HS-27A (cell line): ENCODE measurements at places on chromosomes 7 and 10.

- DNase-seq: no peak
Observed at GRCh38 chr10:72175149-72175548, 40.7 kb upstream of the ANAPC16 start.

DNA sequence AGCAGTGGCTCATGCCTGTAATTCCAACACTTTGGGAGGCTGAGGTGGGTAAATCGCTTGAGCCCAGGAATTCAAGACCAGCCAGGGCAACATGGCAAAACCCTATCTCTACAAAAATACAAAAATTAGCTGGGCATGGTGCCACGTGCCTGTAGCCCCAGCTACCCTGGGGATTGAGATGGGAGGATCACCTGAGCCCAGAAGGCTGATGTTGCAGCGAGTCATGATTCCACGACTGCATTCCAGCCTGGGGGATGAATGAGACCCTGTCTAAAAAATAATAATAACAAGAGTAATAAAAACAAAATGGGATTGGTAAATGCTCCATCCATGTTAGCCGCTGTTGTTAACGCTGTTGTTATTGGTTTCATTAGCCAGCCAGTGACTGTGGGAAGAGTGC lies 1.3 kb upstream of the HKDC1 start:
- DNase-seq: no peak

DNA sequence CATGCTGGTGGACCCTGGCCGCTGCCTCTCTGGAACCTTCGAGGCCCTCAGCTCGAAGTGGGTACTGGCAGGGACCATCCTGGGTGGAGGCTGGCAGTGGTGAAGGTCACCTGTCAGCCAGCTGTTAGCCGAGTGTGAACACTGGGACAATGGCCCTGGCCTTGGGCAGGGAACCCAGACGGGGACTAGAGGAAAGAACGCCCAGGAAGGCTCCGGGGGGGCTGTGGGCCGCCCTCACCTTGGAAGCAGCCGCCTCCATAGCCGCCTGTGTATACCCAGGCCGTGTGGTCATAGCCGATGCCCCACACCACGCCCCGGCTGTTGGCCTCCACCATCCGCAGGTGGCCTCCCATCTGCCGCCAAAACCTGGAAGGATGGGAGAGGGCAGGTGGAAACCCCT lies 17.6 kb downstream of the BHLHA15 start:
- no peak for DNase-seq

- no peak for DNase-seq
Observed at GRCh38 chr7:129069021-129069420, 14.1 kb upstream of the TNPO3 start.

DNA sequence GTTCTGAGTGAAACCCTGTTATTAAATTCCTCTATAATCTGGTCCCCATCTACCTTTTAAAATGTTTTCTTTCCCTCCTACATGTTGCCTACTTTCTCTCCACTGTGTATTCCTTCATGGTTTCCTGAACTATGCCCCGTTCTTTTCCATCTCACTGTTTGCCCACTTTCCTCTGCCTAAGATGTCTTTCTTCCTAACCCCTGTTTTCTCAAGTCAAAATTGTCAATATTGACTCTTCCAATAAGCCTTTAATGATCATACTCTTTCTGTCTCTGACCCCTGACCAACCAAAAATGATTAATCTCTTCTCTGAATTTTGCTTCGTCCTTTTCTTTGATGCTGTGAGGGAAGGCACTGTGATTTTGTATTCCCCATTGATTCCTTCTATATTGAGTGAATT lies 30.6 kb upstream of the OIT3 start:
- DNase-seq: no peak

- no peak for DNase-seq
Observed at GRCh38 chr7:67364441-67365017, 367.9 kb downstream of the TYW1 start.

DNA sequence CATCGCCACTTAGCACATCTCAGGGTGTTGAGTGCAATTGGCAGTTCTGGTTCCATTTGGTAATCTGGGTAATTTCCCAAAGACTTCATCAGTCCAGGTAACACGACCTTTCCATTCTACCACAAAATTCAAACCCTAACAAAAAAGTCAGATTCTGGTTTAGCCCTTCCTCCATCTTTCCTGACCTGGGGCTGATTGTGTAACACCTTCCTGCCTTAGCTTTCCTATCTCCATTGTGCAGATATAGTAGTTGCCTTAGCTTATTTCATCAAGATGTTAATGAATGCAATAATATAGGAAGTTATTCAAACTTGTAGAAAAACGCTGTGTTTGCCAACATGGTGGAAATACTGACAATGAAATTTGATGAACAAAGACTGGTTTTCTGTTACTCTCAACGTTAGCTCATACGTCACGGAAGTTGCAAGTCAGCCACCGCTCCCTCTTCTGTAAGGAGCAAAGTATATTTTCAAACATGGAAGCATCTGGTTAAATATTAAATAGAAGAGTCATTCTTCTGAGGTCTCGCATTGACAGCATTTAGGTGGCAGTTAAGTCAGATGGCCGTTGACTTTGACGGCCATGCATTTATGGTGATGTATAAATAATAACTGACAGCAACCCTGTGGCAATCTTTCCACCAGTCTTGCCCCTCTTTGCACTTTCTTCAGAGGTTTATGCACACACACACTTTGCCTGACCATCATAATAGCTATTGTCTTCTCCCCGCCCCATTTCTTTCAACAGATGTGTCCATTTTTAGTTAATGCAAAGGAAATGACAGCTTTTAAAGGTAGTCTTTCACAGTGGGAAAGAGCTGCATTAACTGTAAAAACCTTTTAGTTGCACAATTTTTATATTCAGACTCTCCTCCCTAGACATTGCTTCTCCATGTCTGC lies 205.1 kb upstream of the BMPER start:
- no peak for DNase-seq

DNA sequence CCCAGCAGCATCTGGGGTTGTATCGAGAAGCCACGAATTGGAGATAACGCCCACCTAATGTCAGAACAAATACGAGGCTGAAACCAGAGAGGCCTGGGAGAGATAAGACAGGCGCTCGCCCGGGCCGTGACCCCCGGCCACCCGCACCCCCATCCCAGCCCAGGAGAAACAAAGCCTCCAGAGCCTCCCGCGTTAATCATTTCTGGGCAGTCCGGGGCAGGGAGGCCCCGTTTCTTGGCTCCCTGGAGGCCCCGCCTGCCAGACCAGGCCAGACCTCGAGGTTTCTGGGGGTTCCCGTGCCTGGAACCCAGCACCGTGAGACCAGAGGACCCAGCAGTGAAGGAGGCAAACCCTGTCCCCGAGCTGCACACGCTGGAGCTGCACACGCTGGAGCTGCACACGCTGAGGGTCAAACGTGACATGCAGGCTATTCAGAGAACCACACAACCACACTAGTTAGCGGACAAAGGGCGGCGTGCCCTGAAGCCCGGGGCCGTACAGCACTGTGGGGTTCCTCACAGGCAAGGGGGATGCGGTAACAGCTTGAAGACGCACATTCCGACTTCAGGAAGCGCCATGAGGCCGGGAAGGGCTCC lies 53.4 kb downstream of the FOXL3 start:
- DNase-seq: no peak

DNA sequence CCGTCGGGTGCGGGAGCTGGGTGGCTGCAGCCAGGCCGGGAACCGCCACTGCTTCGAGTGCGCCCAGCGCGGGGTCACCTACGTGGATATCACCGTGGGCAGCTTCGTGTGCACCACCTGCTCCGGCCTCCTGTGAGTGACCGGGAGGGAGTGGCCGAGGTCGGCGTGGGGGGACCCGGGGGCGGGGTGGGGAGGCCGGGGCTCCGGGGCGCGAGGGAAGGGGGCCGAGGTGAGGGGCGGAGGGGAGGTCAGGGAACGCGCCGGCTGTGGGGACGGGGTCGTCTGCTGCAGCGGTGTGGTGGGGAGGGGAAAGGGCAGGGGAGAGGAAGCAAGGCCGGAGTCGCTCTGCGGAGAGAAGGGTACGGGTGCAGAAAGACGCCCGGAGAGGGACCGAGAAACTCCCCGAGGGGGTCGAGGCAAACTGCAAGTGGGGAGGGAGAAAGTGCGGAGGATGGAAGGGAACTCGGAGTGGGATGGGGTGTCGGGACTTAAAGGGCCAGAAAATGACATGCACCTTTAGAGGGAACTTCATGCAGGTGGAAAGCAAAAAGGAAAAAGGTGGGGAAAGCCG lies 518 bp downstream of the AGFG2 start:
- no peak for DNase-seq

- DNase-seq: no peak
Observed at GRCh38 chr10:3471472-3471871, 298.9 kb upstream of the PITRM1 start.

GRCh38 chr10:46229144-46229563 lies 57.6 kb upstream of the ANTXRL start:
- no peak for DNase-seq

GRCh38 chr7:12222889-12223579 lies 11.9 kb downstream of the TMEM106B start:
- DNase-seq: no peak

DNA sequence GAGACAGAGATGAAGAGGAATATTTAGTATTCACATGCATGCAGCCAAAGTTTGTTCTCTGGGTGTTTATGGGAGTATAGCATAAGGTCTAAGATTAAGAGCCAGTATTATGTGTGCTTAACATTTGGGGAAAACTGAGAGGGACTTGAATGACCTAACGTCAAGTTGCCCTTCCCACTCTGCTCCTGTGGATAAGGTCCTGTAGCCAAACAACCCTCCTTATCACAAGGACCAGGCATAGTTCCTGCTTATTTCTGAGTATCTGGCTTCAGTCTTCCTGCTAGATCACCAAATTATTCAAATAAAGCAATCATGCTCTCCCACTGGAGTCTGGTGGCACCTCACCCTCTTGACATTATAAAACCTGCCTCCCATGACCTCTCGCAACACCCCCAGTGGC lies 137.9 kb upstream of the SEMA3E start:
- DNase-seq: no peak

DNA sequence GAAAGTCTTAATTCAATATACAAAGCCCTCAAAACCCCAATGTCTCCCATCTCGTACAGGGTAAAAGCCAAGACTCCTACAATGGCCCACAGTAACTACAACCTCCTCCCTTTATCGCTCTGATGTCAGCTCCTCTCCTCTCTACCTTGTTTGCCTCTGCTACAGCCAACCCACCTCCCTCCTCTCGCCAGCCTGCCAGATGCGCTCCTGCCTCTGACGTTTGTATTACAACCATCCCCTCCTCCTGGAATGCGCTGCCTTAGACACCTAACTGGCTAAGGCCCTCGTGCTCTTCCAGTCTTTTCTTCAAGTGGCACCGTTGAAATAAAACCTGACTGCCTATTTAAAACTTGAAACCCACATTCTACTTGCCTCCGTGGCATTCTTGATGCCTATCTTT lies 115.3 kb upstream of the MYO3A start:
- DNase-seq: no peak

GRCh38 chr7:149317986-149318672 lies 56.1 kb downstream of the ZNF783 start:
- no peak for DNase-seq

- no peak for DNase-seq
Observed at GRCh38 chr7:155274633-155275355, 22.9 kb upstream of the INSIG1 start.

DNA sequence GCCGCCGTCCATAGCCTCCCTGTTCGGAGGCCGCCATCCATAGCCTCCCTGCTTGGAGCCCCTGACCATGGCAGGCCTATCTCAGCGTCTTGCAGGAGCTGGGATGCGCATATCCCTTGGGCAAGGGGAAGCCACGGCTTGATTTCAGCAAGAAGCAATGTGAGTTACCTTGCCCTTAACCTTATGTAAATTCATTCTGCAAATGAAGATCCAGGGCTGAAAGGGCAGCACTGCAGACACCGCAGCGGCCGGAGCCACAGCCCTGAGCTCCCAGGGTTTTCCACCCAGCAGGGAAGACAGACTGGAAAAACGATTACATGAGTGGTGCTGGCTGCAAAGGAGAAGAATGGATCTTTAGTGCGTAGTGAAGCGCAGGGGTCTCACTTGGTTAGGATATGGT lies 95.8 kb downstream of the SEC61G start:
- no peak for DNase-seq

GRCh38 chr10:98408799-98409198 lies 6.2 kb downstream of the PYROXD2 start:
- DNase-seq: no peak

GRCh38 chr10:29392376-29393021 lies 103.6 kb downstream of the LYZL1 start:
- no peak for DNase-seq

GRCh38 chr10:96638696-96639095 lies 51.9 kb upstream of the TM9SF3 start:
- DNase-seq: no peak

GRCh38 chr7:124929467-124930172 lies at the start of gene POT1:
TSS of gene POT1 (minus strand) at chr7:124929825. CDS start at chr7:124897173, 32,652 bp downstream.
- DNase-seq: peak; percentile 88

GRCh38 chr7:17535776-17536175 lies 237.3 kb downstream of the AHR start:
- no peak for DNase-seq

GRCh38 chr7:149820622-149821190 lies 17.5 kb upstream of the ZNF862 start:
- DNase-seq: no peak

- DNase-seq: no peak
Observed at GRCh38 chr10:94199565-94199964, 163.2 kb downstream of the NOC3L start.

- no peak for DNase-seq
Observed at GRCh38 chr7:27123477-27124053, 7.0 kb downstream of the HOXA4 start.

GRCh38 chr10:89846281-89846630 lies 144.9 kb downstream of the KIF20B start:
- DNase-seq: no peak

GRCh38 chr7:101216860-101217387 lies 457 bp downstream of the PLOD3 start:
- no peak for DNase-seq

- no peak for DNase-seq
Observed at GRCh38 chr7:129807863-129808262, 144.9 kb downstream of the UBE2H start.

GRCh38 chr10:96619796-96620773 lies 33.3 kb upstream of the TM9SF3 start:
- DNase-seq: no peak

DNA sequence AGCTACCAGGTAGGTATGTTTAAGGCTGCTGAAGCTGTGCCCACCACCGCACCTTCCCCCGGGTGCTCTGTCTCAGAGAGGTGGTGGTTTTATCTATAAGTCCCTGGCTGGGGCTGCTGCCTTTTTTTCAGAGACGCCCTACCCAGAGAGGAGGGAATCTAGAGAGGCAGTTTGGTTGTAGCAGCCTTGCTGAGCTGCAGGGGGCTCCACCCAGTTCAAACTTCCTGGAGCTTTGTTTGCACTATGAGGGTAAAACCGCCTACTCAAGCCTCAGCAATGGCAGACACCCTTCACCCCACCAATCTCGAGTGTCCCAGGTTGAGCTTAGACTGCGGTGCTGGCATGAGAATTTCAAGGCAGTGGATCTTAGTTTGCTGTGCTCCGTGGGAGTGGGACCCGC lies 43.6 kb upstream of the CYP2C18 start:
- DNase-seq: no peak

- DNase-seq: no peak
Observed at GRCh38 chr7:31043051-31043471, 9.0 kb upstream of the ADCYAP1R1 start.

GRCh38 chr7:140304191-140304799 lies 94.0 kb downstream of the SLC37A3 start:
- no peak for DNase-seq
